ENCODE measurements at places on chromosomes 6 and 20.
A peak's percentile ranks its signal among the peaks of the same experiment; 100 is the strongest.

DNA sequence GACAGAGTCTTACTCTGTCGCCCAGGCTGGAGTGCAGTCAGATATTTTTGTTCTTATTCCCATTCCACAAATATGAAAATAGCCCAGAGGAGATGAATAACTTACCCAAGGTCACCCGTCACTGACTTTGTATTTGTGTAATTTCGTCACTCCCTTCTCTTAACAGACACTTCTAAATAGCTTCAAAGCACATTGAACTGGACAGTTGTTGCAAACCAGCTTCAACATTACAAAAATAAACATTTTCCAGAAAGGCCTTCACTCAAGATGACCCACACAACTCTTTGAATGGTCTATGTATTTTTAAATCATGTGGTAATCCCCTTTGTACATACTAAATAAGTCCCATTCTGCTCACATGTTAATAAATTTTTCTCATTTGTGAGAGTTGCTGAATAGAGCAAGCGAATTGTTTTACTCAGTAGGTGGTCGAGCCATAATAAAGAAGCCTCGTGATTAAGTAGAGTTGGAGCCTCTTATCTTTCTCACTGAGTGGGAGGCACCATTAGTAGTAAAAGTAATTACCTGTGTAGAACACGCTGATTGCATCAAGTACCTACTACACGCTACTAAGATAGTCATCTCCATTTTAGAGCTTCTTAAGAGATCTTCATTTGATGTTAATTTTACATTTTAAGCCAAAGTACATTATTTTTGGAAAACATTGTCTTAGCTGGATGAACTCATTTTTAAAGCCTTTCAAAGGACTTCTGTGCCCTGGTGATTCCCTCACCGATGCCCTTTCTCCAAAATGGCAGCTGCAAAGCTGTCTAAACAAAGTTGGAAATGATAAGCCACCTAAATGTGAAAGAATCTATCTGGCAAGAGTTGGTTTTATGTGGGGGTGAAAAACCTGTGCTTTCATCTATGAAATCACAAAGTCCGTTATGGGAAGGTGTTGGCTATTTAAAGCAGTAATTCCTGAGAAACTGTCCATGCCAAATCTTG is 110.0 kb downstream of the TSHZ2 start:
- no peak for DNase-seq

GRCh38 chr20:51463998-51464397 is 78.5 kb downstream of the NFATC2 start:
- DNase-seq = no peak

DNA sequence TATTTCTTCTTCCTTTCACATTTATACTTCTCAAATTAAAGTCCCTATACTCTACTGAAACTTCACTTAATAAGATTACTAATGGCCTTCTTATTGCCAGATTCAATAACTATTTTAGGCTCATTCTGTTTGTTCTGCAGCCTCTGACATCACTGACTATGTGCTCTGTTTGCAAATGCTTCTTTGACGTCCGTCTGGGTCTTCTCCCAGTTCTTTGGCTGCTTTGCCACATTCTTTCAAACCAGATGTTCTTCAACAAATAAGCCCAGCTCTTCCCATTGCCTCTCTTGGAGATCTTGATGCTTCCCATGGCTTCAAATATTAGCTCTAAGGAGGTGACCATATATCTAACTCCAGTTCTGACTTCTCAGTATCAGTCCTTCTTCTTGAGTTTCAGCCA is 117.4 kb downstream of the BTBD9 start:
- peak; percentile 23 for DNase-seq

DNA sequence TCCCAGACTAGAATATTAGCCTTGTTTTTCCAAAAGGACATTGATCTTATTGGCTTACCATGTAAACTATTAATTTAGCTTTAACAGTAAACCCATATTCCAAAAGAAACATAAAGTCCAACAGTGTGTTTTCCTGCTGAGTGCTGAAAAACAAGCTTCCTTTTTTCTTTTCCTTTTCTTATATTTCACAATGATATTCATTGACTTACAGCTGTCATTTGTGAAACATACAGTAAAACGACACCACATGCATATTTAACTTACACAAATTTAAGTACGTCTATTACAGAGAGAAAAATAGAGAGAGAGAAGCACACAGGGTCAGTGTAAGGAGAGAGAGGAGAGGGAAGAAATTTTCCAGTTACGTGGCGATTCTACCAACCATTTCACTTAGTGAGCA is 543.9 kb upstream of the JARID2 start:
- no peak for DNase-seq

- DNase-seq = no peak
These were observed 12.4 kb downstream of the TRIM15 start for GRCh38 chr6:30175765-30176164.

- no peak for DNase-seq
These were observed 183.9 kb downstream of the ERMARD start for GRCh38 chr6:169935348-169935718.

DNA sequence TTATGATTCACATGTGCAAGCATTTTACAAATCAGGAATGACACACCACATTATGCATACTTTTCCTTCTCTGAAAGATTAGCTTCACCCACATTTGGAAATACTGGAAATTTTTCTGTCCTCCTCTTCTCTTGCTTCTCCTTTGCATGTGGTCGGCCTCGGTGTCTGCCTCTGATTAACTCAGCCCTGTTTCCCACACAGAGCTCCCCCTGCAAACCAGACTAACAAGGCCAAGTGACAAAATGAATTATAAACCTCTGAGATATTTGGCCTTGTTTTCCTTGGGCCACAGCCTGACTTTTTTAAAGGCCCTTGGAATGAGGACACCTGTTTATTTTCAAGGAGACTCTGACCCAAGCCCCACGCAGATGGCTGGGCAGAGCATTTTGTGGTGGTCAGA is 9.0 kb upstream of the CCN6 start:
- peak; percentile 96 for DNase-seq

DNA sequence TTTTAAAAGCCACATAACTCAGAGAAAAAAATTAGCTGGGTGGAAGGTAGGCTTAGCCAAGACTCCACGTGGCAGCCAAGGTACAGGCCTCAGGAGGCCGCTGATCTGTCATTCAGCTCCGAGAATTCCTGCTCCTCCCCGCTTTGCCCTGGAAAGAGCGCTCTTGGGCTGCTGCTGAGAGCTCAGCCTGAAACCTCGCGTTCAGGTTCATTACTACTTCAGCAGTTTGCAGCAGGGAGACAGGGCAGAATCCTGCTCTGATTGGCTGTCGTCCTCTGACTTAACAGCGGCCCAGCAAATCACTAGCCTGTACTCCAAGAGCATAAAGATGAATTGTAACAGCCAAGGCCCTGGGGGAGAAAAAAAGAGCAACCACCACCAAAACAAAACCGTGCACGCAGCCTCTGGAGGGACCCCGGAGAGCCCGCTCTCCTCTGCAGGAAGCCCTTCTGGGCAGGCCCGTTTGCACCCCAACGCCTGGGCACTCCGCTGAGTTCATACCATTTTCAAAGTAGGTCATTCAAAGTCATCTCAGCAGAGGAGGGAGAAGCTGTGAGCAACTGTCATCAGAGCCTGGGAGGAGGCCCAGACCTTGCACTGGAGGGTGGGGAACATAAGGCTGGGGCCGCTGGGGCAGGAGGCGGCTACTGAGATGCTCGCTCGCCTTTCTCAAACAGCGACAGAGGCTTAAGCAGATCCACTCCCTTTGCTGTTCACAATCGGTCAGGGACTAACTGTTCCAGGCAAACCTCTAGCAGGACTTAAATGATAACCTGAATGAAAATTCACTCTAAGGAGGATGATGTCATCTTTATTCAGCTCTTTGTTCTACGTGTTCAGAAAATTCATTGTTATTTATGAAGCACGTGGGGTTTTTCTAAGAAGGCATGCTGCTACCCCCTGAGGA is 42.3 kb upstream of the ATXN1 start:
- DNase-seq = no peak

DNA sequence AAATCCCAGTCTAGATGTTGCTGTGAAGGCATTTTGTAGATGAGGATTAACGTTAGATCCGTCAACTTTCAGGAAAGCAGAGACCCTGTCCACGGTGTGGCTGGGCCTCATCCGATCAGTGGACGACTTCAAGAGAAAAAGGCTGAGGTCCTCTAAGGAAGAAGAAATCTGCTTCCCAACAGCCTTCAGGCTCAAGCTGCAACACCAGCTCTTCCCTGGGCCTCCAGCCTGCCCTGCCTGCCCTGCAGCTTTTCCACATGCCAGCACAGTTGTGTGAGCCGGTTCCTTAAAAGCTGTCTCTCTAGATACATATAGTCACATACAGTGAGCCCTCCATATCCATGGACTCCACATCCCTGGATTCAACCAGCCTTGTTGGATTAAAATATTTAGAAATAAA is 14.1 kb upstream of the PDE10A start:
- DNase-seq = no peak

DNA sequence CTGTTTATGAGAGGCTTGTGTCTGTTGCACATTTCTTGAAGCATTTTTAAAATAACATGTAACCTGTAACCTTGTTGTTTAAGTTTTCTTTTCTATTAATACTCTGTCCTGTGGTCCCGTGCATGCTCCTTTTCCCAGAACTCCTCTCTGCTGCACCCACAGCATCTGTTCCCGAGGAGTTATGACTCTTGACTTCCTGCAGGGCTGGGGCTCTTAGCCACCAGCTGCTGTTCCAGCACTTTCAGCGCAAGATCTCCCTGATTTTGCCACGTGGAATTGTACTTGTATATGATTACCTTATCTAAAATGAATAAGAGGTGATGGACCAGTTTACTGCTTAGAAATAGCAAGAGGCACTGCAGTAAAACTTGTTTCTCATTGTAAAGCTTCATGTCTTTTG is 150.6 kb downstream of the QKI start:
- DNase-seq = no peak

DNA sequence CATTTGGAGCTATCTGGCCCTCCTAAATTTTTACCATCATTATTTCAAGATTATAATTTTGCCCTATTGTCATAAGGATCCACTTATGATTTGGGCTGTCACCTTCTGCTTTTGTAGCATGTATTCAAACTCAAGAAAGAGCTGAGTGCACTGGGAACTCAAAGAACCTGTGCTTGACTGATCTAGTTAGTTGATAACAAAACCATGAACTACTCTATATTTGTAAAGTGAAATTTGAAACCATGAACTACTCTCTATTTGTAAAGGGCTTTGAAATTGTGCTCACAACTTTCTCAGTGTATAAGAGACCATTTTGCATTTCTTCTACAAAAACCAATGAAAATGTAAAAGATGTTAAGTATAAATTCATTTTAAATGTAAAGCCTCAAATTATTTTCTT is 77.5 kb upstream of the POPDC3 start:
- no peak for DNase-seq

GRCh38 chr6:41498968-41499599 is 47.1 kb upstream of the FOXP4 start:
- DNase-seq = no peak

DNA sequence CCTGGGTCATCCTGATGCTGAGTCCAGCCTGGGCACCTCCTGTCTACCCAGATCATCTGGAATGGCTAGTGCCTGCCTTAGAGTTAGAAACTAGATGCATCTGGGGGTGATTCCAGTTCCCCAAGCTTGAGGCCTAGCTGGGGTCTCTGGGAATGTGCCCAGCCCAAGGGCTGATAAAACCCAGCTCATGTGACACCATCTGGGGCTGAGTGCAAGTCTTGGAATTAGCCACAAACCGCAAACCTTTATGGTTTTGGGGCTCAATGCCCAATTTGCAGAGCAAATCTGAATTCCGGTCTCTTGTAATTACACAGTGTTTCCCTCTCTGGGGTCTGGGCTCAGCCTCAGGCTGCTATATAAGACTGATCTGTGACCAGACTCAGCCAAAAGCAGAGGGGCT is at the start of gene BPIFB4:
TSS of gene BPIFB4 (plus strand) at position 385 of the 400 bp plus-strand sequence. CDS start 1,884 bp downstream, outside the sequence.
- peak; percentile 41 for DNase-seq
